Activated CD8-positive, alpha-beta memory T cell treated with anti-CD3 and anti-CD28 coated beads, Interleukin-2, amount 50 U/mL, for 4 hours (primary cell): ENCODE measurements at places on chromosomes 3 and 15.

GRCh38 chr15:100918690-100919480 lies at the start of gene LRRK1:
Gene LRRK1, plus strand, starts transcription at chr15:100919357. Its CDS starts 5,276 bp downstream, at chr15:100924633.
- DNase-seq: no peak

GRCh38 chr3:69961706-69962439 lies 37.7 kb upstream of the SAMMSON start:
- no peak for DNase-seq

DNA sequence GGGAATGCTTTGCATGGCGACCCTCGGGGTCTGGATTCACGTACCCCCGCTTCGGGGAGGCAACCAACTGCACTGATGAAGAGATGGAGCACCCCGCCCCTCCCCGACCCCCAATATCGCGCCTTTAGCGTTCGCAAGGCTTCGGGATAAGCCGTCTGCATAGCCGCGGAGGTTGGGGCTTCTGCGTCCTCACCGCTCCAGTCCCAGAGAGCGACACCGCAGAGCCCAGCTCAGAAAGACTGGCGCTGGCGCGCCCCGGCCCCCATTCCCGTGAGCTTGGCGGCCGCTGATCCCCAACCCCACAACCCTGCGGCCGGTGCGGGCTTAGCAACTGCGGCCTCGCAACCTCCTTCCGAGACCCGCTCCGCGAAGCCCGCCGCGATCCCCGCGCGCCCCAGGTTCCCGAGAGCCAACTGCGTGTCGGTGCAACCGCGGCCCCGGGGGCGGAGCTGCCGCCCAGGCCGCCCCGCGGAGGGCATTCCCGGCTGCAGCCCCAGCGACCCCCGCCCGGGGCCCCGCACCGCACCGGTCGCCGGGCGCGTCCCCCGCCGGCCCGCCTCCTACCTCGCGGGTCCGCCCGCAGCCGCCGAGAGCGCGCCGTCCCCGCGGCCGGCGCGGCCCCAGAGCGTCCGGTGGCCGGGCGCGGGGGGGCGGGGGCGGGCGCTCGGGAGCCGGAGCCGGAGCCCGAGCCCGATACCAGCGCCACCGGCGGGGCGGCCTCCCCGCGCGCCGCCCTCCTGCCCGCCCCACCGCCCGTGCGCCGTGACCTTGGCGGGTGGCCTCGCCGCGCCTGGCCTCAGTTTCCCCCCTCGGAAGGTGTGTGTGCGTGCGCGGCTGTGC lies 79.5 kb downstream of the IQSEC1 start:
- DNase-seq: no peak

DNA sequence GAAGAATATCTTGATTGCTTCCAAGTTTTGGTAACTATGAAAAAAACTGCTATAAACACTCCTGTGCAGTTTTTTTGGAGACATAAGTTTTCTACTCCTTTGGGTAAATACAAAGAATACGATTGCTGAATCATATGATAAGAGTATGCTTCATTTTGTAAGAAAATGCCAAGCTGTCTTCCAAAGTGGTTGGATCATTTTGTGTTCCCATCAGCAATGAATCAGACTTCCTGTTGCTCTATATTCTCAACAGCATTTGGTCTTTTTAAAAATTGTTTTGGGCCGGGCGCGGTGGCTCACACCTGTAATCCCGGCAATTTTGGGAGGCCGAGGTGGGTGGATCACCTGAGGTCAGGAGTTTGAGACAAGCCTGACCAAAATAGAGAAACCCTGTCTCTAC lies 14.5 kb downstream of the BTD start:
- DNase-seq: no peak

DNA sequence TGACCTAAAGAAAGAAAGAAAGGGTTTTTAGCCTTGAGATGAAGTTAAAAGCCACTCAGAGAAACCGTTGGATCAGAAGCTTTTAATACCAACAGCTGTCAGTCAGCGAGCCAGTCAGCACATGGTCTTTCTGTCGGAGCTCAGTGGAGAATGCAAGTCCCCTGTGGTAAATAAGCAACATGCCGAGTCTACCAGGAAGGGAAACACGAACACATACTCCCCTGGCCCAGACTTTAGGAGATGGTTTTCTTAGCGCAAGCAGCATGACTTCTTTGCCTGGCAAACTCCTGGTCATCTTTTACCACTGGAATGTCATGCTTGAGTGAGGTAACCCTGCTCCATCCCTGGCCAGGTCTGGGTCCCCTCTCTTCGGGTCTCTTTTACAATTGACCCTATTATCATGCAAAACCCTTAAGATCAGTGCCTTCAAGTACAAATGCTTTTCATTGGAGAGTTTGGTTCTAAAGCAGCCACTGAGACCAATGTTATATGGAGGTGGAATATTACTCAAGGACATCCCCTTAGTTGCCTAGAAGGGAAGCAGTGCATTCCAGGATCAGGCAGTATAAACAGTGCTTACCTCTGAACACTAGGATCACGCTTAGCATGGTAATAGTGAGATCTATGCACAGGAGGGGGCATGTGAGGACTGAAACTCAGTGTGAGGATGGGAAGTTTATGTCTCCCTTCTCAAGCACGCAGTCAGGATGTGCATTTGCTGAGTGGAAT lies 28.2 kb downstream of the SLCO3A1 start:
- DNase-seq: no peak

DNA sequence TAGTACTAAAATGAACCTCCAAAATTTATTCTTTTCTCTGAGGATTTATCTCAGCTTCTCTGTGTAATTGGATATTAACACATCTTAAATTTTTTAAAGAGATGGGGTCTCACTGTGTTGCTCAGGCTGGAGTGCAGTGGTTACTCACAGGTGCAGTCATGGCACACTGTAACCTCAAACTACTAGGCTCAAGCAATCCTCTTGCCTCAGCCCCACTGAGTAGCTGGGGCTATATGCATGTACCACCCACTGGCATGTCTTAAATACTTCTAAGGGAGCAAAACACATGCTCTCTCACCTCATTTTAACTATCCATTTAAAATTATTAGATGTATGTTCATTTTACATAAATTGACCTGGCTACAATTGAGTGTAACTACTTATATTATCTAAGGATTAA lies 11.3 kb upstream of the TMEM87A start:
- no peak for DNase-seq

GRCh38 chr15:92629975-92630626 lies 25.5 kb downstream of the FAM174B start:
- DNase-seq: no peak

DNA sequence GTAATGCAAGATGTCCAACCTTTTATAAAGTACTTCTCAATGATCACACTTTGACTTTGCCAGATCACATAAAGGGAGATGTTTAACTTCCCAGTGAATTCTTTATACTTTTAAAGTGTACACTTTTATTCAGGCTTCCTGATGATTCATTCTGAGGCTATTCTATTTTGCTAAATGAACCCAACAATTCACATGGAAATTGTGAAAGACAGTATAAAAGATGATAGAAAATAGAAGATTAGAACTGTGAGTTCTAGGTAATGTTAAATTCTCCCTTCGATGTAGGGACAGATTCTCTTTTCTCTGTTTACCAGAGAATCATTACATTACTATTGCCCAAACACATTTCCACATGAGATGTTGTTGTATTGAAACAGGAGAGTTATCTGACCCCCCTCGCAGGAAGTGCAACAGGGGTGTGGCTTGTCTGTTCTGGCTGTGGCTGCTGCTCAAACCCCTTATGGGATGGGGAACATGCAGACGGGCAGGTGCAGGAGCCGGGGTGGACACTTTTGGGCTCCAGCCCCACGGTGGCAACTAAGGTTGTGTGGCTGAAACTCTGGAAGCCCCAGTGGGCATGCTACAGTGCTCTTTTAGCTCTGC lies 131.3 kb upstream of the LRTM1 start:
- DNase-seq: no peak
